Astrocyte (in vitro differentiated cells and primary cell): ENCODE measurements at places on chromosomes 11 and 22. TPM values are rescaled to one million over a fixed set of nuclear protein-coding genes. Genes with fewer than 3 reads are reported as not detected.

The MTA2 gene
- 123 and 136 TPM in 2 replicates for total RNA-seq

DNA sequence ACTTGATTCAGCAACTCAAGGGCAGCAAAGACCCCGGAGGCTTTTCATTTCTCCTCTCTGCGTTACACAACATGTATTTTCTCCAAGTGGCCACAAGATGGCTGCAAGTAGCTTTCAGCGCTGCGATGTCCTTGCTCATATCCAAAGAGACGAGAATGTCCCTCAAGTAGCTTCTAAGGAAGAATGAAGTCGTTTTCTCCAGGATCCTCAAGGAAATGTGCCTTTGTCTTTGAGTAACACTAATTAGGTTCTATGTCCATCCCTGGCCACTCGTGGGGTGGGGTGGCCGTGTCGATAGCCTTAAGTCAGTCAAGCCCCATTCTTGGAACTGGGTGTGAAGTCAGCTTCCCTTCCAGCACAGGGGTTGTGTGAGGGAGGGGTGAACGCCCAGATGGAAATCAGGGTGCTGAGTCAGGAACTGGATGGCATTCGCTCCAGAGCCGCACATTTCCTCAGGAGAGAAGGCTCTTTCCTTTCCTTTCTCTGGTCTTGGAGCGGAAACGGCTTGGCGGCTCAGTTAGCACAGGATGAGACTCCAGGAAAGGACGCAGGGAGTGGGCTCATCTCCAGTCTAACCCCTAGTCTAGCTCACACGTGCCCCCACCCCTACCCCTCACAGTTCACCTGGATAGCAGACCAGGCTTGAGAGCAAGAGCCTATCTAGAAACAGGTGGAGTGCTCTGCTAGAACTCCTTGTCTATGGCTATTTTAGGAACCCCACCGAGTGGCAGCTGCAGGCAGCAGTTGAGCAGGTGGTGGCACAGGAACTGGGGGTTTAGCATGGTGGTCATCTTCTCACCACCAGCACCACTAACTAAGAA lies 44.3 kb downstream of the NNMT start:
- H3K27ac ChIP-seq = no peak overlapping the region
- DNase-seq = peak; percentile 64
- H3K36me3 ChIP-seq = no peaks in the 10 kb centered on the region
- no peaks in the 10 kb centered on the region for H3K27me3 ChIP-seq

GRCh38 chr11:91946397-91946951 lies 278.1 kb upstream of the FAT3 start:
- H3K36me3 ChIP-seq = no peaks in the 10 kb centered on the region
- peaks cover 3% of the 10 kb centered on the region for H3K27me3 ChIP-seq
- peak; percentile 42 for DNase-seq
- peak overlapping the region; percentile 9 for H3K27ac ChIP-seq
- no peak overlapping the region for H3K4me3 ChIP-seq
- peaks cover 13% of the 10 kb centered on the region for H3K4me1 ChIP-seq

The STK33 gene
- 7.5 and 8.1 TPM in 2 replicates for total RNA-seq

The UBQLN3 gene
- not detected in 2 replicates for total RNA-seq

- no peak overlapping the region for H3K27ac ChIP-seq
- H3K4me3 ChIP-seq = no peak overlapping the region
- DNase-seq = no peak
- peaks cover 3% of the 10 kb centered on the region for H3K27me3 ChIP-seq
- H3K4me1 ChIP-seq = no peaks in the 10 kb centered on the region
- H3K36me3 ChIP-seq = no peaks in the 10 kb centered on the region
These were observed 377.2 kb downstream of the CTTN start for GRCh38 chr11:70775386-70776075.

DNA sequence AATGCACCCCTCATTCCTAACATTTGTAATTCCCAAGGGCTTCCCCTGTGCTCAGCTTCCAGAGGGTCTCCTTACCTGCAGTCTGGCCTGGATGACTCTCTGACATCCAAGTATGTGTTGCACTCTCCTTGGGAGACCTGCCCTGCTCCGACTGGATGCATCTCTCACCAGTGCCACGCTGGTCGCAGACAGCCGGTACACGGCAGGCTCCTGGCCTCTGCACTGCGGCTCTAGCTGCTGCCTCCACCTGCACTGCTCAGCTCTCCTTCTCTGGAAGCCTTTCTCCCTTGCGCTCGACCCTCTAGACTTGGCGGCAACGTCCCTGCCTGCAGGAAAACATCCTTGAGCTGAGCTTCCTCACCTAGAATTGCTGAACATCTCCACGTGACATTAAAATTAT lies 685.9 kb downstream of the BRD1 start:
- no peaks in the 10 kb centered on the region for H3K27me3 ChIP-seq
- no peak for DNase-seq

DNA sequence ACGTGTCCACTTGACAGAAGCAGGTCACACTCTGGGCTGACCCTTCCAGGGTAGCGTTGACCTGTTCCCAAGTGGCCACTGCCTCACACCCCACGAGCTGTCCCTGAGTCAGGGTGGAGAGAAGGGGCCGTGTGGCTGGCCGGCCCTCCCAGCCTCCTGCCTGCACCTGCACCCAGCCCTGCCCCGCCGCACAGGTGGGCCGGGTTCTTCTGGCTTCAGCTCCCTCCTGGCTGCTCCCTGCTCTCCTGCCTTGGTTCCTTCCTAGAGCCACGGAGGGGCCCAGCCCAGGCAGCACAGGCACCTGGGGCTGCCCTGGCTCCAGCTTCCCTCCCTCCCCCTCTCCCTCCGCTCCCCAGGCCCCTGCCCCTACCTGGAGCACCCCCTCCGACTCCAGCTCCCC lies 42.3 kb downstream of the MOB2 start:
- no peaks in the 10 kb centered on the region for H3K27me3 ChIP-seq
- DNase-seq = no peak
- no peak overlapping the region for H3K27ac ChIP-seq
- H3K36me3 ChIP-seq = no peaks in the 10 kb centered on the region
- H3K4me3 ChIP-seq = no peak overlapping the region

GRCh38 chr11:33770236-33770635 lies 4.1 kb downstream of the FBXO3 start:
- no peak overlapping the region for H3K4me3 ChIP-seq

DNA sequence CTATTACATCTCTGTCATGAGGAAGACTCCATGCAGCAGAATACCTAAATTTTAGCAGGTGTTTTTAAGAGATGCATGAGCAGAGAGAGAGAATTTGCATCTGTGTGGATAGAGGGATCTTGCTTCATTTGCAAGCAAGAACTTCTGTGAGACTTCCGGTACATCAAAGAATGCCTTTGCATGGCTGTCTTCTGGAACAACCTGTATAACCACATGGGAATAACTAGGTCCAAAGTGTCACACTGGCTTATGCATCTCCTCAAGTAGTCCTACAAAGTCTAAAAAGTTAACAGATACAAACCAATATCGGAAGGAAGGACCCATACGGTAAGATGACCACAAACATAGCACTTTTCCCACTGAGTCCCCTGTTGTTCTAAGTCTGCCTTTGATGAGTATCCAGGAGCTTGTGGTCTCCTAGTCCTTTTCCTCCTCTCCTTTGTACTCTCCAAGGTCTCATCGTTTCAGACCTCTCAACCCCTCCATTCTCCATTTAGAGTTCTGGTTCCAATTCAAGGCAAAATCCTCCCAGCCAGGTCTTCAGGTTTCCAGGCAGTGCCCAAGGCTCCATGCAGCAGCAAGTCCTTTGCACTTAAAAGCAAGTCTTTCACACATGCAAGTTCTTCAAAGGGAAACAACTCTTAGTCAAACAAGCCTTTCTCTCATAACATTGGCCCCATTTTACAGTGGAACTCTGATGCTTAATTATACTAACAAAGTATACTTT lies 581.7 kb upstream of the ARHGAP42 start:
- no peak for DNase-seq
- no peaks in the 10 kb centered on the region for H3K4me1 ChIP-seq
- no peaks in the 10 kb centered on the region for H3K36me3 ChIP-seq
- no peak overlapping the region for H3K4me3 ChIP-seq

- H3K27me3 ChIP-seq = no peaks in the 10 kb centered on the region
- no peaks in the 10 kb centered on the region for H3K36me3 ChIP-seq
- no peak for DNase-seq
- peak overlapping the region; percentile 20 for H3K4me3 ChIP-seq
- peaks cover 1% of the 10 kb centered on the region for H3K4me1 ChIP-seq
- no peak overlapping the region for H3K27ac ChIP-seq
These were observed 116.7 kb upstream of the NTM start for GRCh38 chr11:131253656-131254151.
